Fibroblast of lung (primary cell): ENCODE measurements at places on chromosomes 4 and X. TPM values are rescaled to one million over a fixed set of nuclear protein-coding genes. Genes with fewer than 3 reads are reported as not detected.

ZNF141 gene
- total RNA-seq: 8.9 and 9.8 TPM in 2 replicates

F11 gene
- not detected in 2 replicates for total RNA-seq

- H3K27ac ChIP-seq: peak overlapping the region; percentile 92
- H3K27me3 ChIP-seq: no peaks in the 10 kb centered on the region
Measured at GRCh38 chr4:1191621-1192020, 19.2 kb upstream of the SPON2 start.

BGN gene
- total RNA-seq: 10.1 and 18.7 TPM in 2 replicates

DNA sequence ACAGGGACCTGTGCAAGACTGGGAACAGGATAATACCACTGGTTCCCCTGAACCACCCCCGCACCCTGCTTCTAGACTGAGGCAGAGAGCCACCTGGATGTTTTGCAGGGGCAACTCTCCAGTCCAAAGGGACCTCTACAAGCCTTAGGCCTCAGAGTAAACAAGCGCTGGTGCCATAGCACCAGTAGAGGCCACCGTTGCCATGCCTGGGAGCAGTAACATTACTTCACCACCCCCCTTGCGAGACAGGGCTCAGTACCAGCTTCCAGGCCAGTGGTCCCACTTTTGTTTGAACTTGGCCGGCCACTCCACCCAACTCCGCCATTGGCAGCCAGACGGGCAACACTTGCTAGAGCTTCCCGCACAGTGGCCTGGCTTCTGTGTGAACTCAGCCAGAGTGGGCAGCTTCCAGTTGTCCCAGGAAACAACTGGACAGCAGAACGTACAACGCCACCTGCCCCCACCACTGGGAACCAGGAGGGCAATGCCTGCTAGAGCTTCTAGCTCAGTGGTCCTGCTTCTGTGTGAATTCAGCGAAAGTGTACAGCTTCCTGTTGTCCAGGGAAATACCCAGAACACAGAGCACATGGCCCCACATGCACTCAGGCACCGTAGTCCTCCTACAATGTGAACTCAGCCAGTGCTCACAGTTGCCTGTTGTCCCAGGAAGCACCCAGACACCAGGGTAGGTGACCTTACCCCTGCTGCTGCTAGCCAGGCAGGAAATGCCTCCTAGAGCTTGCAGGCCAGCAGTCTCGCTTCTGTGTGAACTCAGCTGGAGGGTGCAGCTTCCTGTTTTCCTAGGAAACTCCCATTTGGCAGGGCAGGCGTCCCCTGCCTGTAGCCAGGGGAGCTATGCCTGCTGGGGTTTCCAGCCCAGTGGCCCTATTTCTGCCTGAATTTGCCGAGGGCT is 39.9 kb upstream of the PCDH19 start:
- no peak for DNase-seq
- no peaks in the 10 kb centered on the region for H3K27me3 ChIP-seq
- no peak overlapping the region for H3K4me3 ChIP-seq
- no peaks in the 10 kb centered on the region for H3K36me3 ChIP-seq
- no peaks in the 10 kb centered on the region for H3K4me1 ChIP-seq

DNA sequence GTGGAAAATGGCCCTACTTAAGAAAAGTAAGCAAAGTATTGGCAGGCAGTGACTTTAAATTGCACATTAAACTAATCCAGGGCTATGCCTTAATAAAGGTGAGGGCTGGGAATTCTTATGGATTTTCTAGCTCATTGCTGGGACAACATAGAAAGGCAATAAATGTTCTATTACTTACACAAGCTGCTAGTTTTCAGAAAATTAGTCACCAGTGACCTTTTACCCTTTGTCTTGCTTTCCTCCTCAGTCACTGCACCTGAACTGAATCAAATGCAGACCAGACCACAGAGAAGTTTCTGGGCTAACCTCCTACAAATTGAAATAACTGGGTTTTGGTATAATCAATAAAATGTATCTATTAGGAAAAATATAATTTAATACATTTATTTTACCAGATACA is 694.4 kb upstream of the FAM241A start:
- H3K4me3 ChIP-seq: no peak overlapping the region
- H3K4me1 ChIP-seq: no peaks in the 10 kb centered on the region
- H3K27me3 ChIP-seq: no peaks in the 10 kb centered on the region
- DNase-seq: no peak
- no peaks in the 10 kb centered on the region for H3K36me3 ChIP-seq

GRCh38 chr4:70746179-70746839 is 24.5 kb downstream of the RUFY3 start:
- no peak overlapping the region for H3K4me3 ChIP-seq
- no peaks in the 10 kb centered on the region for H3K27me3 ChIP-seq
- H3K4me1 ChIP-seq: peaks cover 2% of the 10 kb centered on the region
- H3K36me3 ChIP-seq: no peaks in the 10 kb centered on the region

RHOH gene
- not detected in 2 replicates for total RNA-seq

- no peaks in the 10 kb centered on the region for H3K36me3 ChIP-seq
- peak within 1 kb of the TSS; percentile 54 for H3K4me3 ChIP-seq
- H3K27me3 ChIP-seq: peaks cover 14% of the 10 kb centered on the region
- H3K27ac ChIP-seq: no peak within 1 kb of the TSS
Measured at GRCh38 chr4:165872461-165873297, at the start of gene TLL1. Gene TLL1 (plus strand): TSS chr4:165873237. CDS start chr4:165873905, 668 bp downstream.

DNA sequence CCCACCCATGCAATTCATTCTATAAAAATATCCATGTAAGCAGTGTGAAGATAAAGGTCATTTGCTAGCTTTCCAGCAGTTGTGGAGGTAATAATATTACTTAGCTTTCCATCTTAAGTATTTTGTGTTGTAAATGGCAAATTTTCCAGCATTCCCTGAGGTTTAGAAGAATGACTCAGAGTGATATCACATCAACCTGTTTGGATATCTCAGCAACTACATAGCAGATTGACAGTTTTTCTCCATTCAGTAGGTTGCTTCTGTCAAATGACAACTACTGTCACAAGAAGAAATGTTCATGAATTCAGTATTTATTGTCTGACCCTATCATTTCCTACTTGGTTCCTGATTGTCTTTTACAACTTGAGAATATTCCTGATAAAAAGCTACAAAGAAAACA is 434.9 kb upstream of the GALNTL6 start:
- H3K36me3 ChIP-seq: no peaks in the 10 kb centered on the region
- H3K27ac ChIP-seq: no peak overlapping the region
- no peak overlapping the region for H3K4me3 ChIP-seq
- H3K4me1 ChIP-seq: no peaks in the 10 kb centered on the region

GRCh38 chrX:10016519-10017132 is 49.5 kb downstream of the CLDN34 start:
- H3K4me3 ChIP-seq: peak overlapping the region; percentile 58
- H3K36me3 ChIP-seq: no peaks in the 10 kb centered on the region
- peak; percentile 48 for DNase-seq
- H3K4me1 ChIP-seq: no peaks in the 10 kb centered on the region
- H3K27ac ChIP-seq: peak overlapping the region; percentile 67

GRCh38 chr4:139441029-139441428 is 12.9 kb upstream of the RAB33B start:
- DNase-seq: no peak
- H3K27me3 ChIP-seq: no peaks in the 10 kb centered on the region
- no peaks in the 10 kb centered on the region for H3K4me1 ChIP-seq
- H3K4me3 ChIP-seq: no peak overlapping the region
- H3K36me3 ChIP-seq: no peaks in the 10 kb centered on the region
- no peak overlapping the region for H3K27ac ChIP-seq

DNA sequence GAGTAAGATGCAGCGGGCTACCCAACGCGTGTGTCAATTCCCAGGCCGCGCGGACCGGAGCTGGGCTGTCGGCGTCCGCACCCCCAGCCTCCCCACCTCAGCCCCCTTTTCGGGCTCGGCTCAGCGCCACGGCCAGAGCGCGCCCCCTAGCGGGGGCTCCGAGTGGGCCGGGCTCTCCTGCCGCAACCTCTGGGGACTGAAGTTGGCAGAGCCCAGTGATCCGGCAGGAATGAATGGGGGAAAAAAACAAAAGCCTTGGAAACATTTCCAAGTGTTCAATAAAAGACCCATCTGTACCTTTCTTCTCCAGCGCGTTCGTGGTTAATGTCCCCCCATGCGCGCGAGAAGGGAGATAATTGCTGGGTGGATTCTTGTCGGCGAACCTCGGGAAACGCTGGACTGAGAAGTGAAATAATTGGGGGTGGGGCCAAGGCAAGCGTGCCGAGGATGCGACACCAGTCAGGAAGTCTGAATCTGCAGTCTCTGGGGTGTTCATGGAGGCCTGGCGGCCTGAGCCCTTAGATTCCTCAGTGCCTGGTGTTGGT is 5.2 kb upstream of the ARX start:
- no peak overlapping the region for H3K27ac ChIP-seq
- H3K4me1 ChIP-seq: no peaks in the 10 kb centered on the region
- DNase-seq: no peak

GRIA3 gene
- 1.3 and 2.3 TPM in 2 replicates for total RNA-seq

DNA sequence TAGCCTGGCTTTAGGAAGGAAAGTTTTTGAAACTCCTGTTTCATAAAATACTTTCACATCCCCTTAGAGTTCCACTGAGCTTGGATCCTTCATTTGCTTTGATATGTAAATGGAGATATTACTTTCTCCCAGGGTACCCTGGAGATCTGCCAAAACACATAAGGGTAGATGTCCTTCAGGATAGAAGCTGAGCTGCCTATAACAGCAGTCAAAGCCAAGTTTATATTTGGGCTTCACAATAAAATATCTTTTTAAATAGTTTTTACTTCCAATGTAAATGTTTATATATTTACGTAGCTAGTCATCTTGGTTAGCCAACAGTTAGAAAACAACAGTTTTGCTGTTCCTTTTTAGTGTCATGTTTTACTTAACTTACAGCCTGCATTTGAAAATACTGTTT is 742.3 kb upstream of the POU3F4 start:
- no peaks in the 10 kb centered on the region for H3K4me1 ChIP-seq
- no peak overlapping the region for H3K4me3 ChIP-seq
- H3K27me3 ChIP-seq: no peaks in the 10 kb centered on the region

FSTL5 gene
- 0.33 TPM in 1 of 2 replicates, not detected in the other for total RNA-seq

- peak overlapping the region; percentile 77 for H3K27ac ChIP-seq
- H3K27me3 ChIP-seq: no peaks in the 10 kb centered on the region
- peak; percentile 84 for DNase-seq
- H3K36me3 ChIP-seq: no peaks in the 10 kb centered on the region
Measured at GRCh38 chr4:38078590-38079421, 118.6 kb downstream of the PTTG2 start.

GRCh38 chr4:170750519-170750918 is 660.8 kb upstream of the AADAT start:
- no peak overlapping the region for H3K4me3 ChIP-seq
- DNase-seq: no peak
- H3K27me3 ChIP-seq: no peaks in the 10 kb centered on the region
- H3K27ac ChIP-seq: no peak overlapping the region
- H3K36me3 ChIP-seq: no peaks in the 10 kb centered on the region
- no peaks in the 10 kb centered on the region for H3K4me1 ChIP-seq

- no peaks in the 10 kb centered on the region for H3K4me1 ChIP-seq
- DNase-seq: no peak
- no peaks in the 10 kb centered on the region for H3K27me3 ChIP-seq
Measured at GRCh38 chr4:115865736-115866135, 752.3 kb upstream of the NDST4 start.

- no peak for DNase-seq
- no peak overlapping the region for H3K4me3 ChIP-seq
- no peaks in the 10 kb centered on the region for H3K27me3 ChIP-seq
- no peak overlapping the region for H3K27ac ChIP-seq
- peaks cover 3% of the 10 kb centered on the region for H3K4me1 ChIP-seq
Measured at GRCh38 chr4:186778134-186778533, 54.5 kb upstream of the FAT1 start.

DNA sequence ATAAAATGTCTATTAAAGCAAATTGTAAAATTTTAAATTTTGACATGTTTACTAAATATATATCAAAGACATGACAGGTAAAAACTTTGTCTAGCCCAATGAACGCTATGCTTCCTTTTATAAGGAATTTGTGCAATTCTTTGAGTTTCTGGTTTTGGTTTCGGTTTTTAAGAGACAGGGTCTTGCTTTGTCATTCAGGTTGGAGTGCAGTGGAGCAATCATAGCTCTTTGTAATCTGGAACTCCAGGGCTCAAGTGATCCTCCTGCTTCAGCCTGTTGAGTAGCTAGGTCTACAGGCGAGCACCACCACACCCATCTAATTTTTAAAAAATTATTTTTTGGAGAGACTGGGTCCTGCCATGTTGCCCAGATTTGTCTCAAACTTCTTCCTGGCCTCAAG is 60.7 kb downstream of the BLTP1 start:
- peaks cover 4% of the 10 kb centered on the region for H3K36me3 ChIP-seq
- H3K27me3 ChIP-seq: no peaks in the 10 kb centered on the region
- no peak overlapping the region for H3K4me3 ChIP-seq
- H3K4me1 ChIP-seq: no peaks in the 10 kb centered on the region
- no peak overlapping the region for H3K27ac ChIP-seq

HDX gene
- total RNA-seq: 3.1 and 4.5 TPM in 2 replicates

GRCh38 chr4:3345384-3345783 is 52.6 kb downstream of the RGS12 start:
- H3K4me3 ChIP-seq: no peak overlapping the region
- H3K27me3 ChIP-seq: no peaks in the 10 kb centered on the region
- H3K4me1 ChIP-seq: peaks cover 2% of the 10 kb centered on the region
- DNase-seq: no peak
- H3K36me3 ChIP-seq: no peaks in the 10 kb centered on the region

DNA sequence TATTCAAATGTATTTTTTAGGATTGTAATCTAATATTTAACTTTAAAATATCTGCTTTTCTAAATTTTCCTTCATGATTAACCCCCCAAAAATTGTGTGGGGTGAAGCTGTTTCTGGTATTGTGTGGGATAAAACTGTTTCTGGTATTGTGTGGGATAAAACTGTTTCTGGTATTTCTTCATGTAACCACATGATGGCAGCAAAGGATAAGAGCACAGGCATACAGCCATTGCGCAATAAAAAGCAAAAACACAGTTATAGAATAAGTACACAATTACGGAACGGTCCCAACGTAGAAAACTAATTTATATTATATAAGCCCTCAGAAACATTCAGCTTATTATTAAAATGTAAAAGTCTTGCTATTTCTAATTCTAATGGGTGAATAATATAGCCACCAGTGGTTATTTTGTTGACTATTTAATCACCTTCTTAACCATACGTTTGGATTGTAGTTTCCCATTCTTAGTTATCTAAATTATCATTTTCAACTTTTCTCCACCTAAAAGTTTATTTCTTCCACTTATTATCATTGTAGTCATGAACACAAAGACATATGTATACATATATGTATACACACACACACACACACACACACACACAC is 333.9 kb upstream of the FSTL5 start:
- no peaks in the 10 kb centered on the region for H3K4me1 ChIP-seq
- H3K36me3 ChIP-seq: no peaks in the 10 kb centered on the region
- peak; percentile 63 for DNase-seq

GRCh38 chr4:10160281-10160856 is 43.8 kb upstream of the WDR1 start:
- no peak for DNase-seq
- H3K27me3 ChIP-seq: peaks cover 2% of the 10 kb centered on the region
- no peak overlapping the region for H3K27ac ChIP-seq
- no peak overlapping the region for H3K4me3 ChIP-seq
- no peaks in the 10 kb centered on the region for H3K36me3 ChIP-seq

DNA sequence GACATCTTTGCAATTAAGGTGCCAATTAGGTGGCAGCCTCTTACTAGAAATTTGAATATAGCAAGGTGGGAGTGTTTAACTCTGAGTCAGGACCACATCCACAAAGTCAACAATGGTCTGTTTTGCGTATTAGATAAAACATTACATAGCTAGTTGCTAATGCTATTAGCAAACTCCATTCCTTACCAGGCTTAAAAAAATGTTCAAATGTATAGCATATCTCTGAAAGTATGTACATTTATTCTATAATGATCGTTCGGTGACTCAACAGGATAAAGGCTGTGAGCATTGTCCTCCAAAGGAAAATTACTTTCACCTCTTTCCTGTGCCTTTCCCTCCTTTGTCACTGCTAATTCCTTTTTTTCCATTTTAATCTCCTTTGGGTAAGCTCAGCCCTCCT is 74.5 kb downstream of the SYTL5 start:
- DNase-seq: peak; percentile 22
- no peaks in the 10 kb centered on the region for H3K27me3 ChIP-seq
- no peak overlapping the region for H3K4me3 ChIP-seq
- H3K27ac ChIP-seq: no peak overlapping the region
